Cerebellar nuclear complex (tissue), 1 donor: ENCODE measurements at places on chromosomes 3 and 15.

- DNase-seq = no peak
Observed at GRCh38 chr3:113968986-113969385, 21.2 kb downstream of the ZDHHC23 start.

DNA sequence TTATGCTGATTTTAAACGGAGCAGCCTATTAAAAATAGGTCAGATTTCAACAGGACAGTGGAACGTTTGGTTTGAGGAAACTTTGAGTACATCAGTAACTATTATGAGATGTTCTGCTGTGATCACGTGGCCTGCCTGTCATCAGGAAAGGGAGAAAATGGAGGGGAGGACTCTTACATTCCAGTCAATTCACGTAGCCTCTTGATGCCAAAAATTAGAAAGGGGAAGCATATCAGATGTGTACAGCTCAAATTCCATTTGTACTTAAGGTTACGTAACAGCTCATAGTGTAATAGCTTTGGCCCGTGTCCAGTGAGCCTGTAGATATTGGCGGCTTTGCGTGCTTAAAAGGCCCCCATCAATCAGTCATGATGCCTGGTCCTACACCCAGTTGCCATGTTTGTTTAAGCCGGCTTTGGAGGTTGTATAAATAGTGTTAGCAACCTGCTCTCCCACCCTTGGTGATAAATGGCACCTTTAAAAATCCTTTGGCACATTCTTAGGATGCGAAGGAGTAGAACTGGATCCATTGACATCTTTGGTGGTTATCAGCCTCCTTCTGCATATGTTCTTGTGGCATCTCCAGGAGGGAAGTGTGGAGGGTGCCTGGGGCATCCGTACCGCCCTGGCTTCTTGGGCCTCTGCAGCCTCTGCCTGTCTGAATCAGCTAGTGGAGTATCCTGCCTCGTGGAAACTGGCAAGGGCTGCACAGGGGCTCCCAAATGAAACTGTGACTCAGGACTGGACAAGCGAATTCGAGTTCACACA, 163.9 kb downstream of the THSD4 start:
- no peak for DNase-seq

GRCh38 chr3:155853214-155854140, 750 bp downstream of the SLC33A1 start:
- no peak for DNase-seq

DNA sequence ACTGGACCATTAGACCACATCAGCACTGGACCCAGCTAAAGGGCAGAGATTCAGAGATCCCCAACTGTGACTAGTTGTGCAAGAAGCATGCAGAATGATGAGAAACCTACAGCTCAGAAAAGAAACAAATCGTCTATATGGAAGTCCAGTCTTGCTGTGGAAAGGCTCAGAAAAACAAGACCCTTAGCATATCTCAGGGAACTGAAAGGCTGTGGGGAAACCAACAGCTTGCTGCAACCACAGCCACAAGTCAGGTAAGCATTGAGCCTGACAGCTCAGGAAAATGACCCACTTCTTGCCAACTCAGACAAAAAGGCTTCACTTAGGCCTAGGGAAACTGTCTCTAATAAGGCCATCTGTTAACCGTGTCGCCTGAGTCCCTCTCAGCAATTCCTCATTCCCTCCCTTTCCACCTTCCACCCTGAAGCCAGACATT, 145.6 kb downstream of the LSAMP start:
- peak; percentile 84 for DNase-seq

DNA sequence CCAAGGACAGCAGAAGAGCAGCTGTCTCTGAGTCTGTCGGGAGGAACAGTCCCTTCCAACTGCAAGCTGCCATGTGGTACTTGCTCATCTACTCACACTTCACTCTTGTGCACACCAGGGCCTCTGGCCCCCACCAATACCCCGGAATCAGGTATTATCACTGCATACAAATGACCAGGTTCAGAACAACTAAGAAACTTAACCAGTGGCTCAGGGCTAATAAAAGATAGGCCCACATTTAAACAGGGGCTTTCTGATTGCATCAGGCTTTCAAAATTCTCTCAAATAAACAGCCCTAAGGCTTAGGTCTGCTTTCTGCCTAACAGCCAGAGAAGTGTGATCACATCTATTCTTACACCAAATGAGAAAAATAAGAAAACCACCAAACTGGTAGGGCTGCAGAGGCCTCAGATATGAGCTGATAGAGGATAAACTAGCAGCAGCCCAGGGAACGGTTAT, 20.7 kb downstream of the CCDC12 start:
- DNase-seq = no peak

GRCh38 chr3:132753946-132754345, 31.7 kb upstream of the NPHP3 start:
- DNase-seq = no peak

DNA sequence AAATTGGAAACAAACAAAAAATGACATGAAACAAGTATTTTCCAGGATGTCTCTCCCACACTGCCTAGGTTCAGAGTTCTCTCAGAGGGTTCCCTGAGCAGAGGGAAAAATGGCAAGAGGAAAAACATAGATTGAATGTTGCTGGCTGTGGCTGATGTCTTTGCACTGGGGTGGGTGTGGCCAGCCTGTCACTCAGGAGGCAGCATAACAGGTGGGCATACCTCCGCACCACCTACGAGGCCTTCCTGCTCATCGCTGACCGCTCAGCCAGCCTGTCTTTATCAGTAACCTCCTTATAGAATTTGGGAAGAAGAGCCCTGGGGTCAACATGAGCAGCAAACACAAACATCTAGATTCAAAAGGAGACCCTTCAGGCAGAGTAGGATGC, 216.6 kb upstream of the UMPS start:
- no peak for DNase-seq

DNA sequence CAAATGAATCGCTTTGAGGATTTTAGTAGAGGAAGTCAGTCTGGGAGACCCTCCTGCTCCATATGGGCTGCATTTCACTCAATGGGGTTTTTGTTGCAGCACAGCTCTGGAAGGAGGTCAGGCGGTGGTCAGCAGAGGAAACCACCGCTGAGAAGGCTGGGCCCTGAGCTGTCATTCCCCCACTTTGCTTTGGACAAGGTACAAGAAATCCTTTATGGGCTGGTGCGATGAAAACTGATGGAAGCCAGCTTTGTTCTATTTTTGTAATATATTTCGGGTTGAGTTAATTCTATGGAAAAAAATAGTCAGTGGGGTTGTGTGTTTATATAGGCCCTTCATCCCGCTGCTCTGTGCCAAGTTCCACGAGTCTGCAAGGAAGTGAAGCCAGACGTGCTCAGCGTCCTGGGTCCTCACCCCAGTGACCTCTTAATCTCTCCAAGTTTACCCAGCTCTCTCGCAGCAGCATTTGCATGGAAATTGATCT, 157.1 kb upstream of the TMC3 start:
- DNase-seq = no peak

DNA sequence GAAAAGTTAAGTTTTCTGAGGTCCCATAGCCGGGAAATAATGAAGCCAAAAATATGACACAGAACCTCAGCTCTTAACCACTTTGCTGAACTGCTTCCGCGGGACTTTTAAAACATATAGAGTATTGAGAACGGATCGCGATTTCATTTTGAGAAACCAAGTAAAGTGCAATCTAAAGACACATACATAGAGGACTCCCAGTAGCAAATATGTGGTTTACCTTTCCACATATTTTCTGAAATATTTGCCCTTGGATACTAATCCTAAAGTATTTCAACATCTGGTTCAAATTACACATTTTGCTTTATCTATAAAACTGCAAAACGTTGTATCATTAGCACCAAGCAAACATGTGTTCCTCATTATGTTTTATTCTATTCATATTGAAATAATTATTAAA, 776.5 kb downstream of the ROBO2 start:
- no peak for DNase-seq

- DNase-seq = no peak
Observed at GRCh38 chr15:60800299-60801072, 321.5 kb upstream of the ICE2 start.

- DNase-seq = no peak
Observed at GRCh38 chr3:38725726-38726419, 76.4 kb upstream of the SCN5A start.

DNA sequence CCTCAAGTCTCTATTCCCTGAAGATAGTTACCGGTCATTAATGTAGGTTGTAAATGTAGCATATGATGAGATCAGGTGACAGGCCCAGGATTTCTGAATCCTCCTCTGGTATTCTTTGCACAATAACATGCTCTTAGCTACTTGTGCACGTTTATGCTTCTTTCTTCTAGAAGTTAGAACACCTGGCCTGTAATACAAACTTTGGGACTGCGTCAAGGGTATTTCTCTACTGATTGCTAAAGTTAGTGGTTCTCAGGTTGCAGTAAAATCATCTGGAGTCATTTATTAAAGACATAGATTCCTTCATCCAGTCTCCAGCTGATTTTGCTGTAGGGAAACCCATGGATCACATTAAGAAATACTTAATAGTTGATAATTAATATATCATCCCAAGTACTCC, 48.0 kb downstream of the UNC13C start:
- DNase-seq = no peak

DNA sequence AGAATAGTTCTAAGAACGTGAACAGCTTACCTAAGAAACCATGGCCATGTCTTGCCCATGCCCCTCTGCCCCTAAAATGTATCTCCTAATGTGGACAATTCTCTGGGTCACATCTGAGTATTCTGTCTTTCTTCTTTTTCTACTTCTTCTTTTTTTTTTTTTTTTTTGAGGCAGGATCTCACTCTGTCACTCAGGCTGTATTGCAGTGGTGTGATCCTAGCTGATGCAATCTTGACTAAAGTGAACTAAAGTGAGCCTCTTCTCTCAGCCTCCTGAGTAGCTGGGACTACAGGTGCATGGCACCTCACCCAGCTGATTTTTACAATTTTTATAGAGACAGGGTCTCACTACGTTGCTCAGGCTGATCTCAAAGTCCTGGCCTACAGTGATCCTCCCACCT, 204.8 kb upstream of the ZPLD1 start:
- DNase-seq = no peak

GRCh38 chr3:195869413-195870001, 38.8 kb downstream of the TNK2 start:
- DNase-seq = no peak

GRCh38 chr3:184740509-184741258, 28.8 kb upstream of the MAGEF1 start:
- no peak for DNase-seq
